ENCODE measurements at places on chromosomes 3 and 15.

- no peak for DNase-seq
These were observed 503.9 kb upstream of the MDFIC2 start for GRCh38 chr3:70816346-70816745.

DNA sequence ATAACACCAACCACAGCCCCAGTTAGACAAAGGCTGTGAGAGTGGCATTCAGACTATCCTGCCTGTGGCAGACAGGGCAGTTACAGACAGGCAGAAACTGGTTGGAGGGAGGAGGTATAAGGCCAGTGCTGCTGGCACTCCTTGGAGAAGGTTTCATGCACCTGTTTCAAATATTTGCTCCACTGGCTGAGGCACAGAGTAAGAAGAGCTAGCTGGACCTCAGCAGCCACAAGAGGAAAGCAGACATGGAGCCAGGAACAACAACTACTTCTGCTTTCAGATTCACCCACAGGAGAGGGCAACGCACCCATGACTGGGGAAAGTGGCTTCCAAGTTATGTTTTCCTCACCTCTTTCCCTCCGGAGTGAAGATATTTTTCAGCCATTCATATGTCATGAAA, 11.5 kb upstream of the PRKAR2A start:
- no peak for DNase-seq

DNA sequence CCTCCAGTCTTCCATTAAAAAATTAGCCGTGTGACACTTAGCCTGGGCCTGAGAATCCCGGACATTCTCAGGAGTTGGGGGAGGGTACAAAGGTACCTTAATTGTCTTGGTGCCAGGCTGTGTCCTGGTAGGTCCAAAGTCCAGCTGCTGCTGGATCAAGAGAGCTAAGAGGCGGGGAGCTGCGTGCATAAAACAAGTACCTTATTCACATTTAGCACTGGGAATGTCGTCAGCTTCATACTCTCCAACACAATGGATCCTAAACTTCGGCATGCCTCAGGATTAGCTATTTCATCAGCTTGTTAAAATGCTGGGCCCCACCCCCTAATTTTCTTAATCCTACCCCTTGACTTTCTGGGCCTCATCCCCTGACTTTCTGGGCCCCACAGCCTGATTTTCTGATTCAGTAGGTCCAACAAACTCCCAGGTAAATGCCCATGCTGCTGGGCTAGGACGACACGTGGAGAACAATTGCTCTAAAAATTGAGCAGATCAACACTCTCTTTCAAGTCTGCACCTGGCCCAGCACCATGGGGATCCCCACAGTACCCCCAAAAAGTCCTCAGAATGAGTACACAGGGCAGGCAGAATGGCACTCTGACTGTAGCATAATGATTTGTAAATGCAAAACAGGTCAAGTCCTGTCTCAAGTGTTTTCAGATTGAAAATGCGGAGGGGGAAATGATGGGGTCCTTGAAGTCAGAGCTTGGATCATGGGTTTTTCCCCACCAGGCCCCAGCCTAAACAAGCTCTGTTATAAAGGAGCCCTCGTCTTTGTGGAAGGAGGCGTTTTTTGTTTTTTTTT, 5.6 kb upstream of the AEN start:
- no peak for DNase-seq

- no peak for DNase-seq
These were observed 28.8 kb downstream of the CD47 start for GRCh38 chr3:108062051-108062450.

GRCh38 chr3:158991146-158991705, 189.4 kb downstream of the MFSD1 start:
- no peak for DNase-seq

GRCh38 chr3:28317438-28318022, 31.0 kb upstream of the ZCWPW2 start:
- no peak for DNase-seq

GRCh38 chr3:186413615-186414415, 51.8 kb upstream of the DGKG start:
- DNase-seq, result no peak

DNA sequence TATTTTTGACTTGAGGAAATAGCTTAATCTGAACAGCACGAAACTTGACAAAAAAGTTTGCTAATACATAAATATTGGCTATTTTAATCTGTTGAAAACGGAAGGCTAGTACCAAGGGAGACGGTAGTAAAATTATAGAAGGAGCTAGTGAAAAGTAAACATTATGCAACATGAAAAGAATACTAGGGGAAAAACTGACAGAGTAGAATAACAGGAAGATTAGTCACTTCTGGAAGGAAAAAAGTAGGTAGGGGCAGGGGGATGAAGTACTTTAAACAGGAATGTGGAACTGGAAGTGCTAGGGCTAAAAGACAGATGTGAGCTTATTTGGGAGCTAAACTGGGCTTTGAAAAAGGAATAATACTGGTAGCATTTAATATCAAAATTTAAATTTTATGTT, 60.1 kb downstream of the MBNL1 start:
- no peak for DNase-seq

DNA sequence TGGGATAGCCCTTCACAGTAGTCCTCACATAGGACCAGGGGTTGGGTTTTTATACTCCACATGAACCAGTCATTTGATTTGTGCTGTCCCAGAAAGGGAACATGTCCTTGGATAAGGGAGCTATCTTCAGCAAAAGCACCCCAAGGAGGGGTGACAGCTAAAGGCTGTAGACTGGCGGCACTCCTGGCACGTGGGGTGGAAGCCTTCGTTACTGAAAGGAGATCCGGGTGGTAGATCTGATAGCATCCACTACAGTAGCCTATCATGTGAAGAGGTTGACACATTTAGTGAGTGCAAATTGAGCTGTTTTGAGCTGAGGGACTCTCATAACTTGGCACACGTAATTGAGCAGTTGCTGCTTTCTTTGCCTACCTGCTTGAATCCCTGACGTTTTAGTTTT, 588.8 kb upstream of the GOLIM4 start:
- no peak for DNase-seq

GRCh38 chr3:146577662-146578061, 27.5 kb downstream of the PLSCR5 start:
- no peak for DNase-seq

- DNase-seq, result no peak
These were observed 15.5 kb upstream of the PCSK6 start for GRCh38 chr15:101504866-101505609.

GRCh38 chr3:176650478-176650877, 546.8 kb downstream of the TBL1XR1 start:
- no peak for DNase-seq

DNA sequence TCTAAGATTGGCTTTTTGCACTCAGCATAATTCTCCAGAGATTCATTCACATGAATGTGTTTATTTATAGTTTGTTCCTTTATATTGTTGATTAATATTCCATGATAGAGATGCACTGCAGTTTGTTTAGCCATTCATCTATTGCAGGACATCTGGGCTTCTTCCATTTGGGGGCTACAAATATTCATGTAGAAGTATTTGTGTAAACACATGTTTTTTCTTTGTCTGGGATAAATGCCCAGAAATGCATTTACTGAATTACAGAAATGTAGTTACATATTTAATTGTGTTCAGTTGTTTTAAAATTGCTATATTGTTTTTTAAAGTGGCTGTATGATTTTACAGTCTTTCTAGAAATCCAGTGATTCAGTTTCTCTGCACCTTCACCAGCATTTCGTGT, 635.0 kb downstream of the ZIC1 start:
- no peak for DNase-seq

DNA sequence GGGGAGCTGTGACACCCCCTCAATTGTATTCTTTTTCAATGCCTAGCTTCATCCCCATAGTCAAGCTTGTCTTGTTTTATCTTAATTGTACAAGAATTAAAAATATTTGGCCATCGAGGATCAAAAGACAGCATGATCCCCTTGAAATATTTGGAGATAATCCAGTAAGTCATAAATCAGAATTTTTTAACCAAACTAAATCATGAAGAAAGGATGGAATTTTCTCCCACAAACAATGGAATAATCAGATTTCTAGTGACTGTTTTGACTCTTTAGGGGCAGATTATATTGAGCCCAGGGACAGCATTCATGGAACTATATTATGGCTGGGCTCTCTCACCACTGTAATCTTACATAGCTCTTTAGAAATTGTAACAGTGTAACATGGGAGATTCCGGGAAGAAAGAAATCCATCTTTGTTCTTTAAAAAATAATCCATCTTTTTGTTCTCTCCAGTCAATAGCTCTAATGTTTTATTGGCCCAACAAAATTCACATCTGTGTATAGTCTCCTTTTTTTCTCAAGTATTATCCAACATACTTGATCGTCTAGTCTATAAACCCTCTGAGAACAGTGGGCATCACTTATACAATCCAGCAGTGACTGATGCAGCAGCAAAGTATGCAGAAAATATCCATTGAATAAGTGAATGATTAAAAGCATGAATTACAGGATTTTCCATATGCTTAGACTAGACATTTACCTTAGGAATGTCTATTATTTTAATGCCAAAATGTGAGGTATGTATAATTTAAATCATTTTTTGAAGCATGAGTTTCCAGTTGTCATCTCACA, 277.0 kb upstream of the PLSCR5 start:
- no peak for DNase-seq

DNA sequence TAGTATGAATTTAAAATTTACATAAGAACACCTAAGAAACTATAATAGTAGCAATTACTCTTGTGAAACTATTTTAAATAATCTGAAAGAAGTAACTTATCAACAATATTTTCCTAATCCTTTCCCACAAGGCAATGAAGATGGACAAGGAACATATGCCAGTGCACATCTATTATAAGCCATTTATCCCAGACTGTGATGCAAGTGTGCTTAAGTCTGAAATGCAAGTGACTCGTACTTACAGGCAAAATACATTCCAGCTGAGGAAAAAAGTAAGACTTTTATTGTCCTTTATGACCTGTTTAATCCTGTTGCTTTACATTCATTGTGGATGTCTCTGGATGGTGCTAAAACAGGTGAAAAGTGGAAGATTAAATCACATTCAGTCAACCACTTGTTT, 709.4 kb downstream of the ZNF385D start:
- DNase-seq, result no peak

DNA sequence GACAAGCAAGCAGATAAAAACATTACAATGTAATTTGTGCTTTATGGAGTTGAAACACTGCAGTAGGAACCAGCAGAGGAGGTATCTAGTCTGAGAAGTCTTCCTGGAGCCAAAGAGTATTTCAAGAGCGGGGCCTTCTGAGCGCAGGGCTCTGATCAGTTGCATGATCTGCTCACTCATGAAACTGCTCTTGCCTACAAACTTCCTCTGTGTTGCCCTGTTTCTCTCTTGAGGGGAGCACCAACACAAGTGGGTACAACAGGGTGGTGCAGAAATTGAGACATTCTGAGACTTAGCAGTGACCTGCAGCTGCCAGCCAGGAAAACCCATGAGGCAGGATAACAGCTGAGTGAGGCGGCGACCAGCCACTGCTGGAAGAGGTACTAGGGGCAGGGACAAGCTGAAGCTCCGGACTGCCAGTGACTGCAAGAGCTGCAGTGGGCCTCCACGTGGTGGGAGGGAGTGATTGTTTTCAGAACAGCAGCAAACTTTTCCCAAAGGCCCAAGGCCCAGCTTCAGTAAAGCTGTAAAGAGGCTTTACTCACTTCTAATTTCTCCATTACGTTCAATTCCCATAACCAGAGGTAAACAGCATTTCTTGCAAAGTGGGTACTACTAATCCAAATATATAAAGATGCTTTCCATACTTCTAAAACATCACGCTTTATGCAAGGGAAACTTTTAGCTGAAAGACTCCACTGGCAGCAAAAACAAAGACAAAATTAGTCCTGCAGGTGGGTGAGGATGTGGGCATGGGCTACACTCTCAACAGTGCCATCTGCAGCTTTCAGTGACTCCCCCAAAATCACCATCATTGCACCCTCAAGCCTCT, 69.0 kb upstream of the LPP start:
- no peak for DNase-seq

DNA sequence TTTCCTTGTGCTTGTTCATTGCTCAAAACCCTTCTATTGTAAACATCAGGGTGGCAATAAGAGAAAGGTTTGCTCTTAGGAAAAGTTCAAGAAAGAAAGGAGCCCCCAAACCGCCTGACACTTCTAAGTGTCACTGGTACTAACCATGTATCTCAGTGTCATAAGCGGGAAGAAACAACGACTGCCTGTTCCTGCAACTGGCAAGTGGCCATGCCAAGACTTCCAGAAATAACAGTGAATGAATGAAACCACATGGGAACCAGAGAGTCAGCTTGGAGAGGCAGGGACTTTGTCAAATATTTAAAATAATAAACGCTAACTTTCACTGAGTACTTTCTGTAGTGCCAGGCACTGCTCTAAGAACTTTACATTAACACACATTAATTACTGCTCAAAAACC, 1.1 kb downstream of the PLSCR2 start:
- DNase-seq, result no peak

DNA sequence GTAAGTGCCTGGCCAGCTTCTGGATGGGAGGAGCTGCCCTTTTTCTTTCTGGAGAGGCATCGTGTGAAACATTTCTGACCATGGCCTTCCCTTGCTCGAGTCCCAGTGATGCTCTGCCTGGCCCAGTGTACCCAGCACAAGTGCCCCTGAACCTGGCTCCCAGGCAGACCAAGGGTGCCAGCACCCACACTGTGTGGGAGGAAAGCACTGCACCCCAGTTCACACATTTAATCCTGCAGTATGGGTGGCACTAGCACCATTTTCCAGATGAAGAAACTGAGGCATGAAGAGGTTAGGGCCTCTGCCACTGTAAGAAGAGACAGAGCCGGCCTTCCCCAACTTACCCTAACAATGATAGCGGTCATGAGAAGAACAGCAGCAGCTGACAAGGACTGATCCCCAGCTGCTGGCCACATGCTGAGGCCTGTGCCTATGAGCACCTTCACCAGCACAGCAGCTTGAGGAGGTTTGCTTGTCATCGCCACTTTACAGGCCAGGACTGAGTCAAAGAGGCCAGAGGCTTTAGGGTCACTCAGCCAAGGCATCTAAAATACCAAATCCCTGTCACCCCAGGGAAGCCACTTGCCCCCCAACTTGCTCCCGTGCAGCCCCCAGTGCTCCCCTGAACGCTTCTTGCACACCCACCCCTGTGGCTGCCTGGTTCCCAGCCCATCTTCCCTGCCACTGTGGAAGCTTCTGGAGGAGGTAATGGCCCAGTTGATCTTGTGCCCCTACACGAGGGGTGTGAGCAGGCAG, 15.0 kb downstream of the PRR23E start:
- no peak for DNase-seq

DNA sequence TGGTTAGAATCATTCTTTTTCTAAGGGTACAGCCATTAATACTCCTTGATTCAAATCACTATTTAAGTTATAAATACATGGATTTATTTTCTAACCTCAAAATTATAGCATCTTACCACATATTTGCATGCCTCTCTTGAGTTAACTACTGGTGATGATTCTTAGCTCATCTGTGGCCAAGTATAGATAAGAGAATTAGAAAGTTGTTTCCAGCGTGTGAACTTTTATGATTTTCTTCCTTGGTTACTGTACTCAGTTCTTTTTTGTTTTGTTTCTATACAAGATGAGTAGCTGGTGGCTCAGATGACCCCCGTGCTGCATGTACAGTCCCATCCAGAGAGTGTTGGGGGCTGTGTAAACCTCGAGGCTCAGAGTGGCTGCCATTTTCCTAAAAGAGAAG, 124.6 kb downstream of the IGF1R start:
- DNase-seq, result no peak

DNA sequence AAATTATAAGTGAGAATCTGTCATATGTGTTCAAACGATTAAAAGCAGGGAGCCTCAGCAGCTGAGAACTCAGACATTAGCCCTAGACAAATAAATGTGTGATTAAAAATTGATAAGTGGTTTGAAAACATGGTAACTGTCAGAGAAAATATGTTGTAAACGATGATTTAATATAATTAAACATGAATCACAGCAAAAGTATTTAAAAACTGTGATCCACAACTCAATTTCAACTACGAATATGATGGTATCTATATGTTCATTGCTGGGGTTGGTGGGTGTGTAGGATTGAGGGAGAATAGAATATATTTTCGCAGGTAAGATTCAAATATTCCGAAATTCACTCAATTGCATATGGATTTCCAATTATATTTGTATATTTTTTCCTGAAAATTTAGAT, 302.2 kb upstream of the CNTN3 start:
- no peak for DNase-seq

Data from activated naive CD8-positive, alpha-beta T cell treated with anti-CD3 and anti-CD28 coated beads, Interleukin-2, amount 50 U/mL, for 16 hours (primary cell).